NB4 (cell line): ENCODE measurements at places on chromosomes 11 and 22.
A peak's percentile ranks its signal among the peaks of the same experiment; 100 is the strongest.

- DNase-seq = no peak
Observed at GRCh38 chr11:74102321-74102720, 68.5 kb downstream of the C2CD3 start.

DNA sequence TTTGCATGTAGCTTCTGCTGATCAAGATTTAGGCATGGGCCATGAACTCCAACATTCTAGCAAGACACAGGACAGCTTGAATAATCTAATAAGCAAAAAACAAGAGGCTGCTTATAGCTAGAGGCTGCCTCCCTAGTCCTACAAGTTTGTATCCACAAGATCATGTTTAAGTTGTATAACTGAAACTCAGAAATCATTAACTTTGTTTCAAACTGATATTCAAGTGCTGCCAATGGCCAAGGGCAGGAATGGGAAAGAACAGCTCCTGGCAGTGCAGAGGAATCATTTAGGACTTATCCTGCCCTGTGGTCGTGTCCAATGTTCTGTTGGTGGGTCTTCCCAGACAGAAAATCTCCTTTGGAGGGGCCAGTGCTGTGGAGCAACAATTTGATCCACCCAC, 209.6 kb upstream of the DDI1 start:
- no peak for DNase-seq

DNA sequence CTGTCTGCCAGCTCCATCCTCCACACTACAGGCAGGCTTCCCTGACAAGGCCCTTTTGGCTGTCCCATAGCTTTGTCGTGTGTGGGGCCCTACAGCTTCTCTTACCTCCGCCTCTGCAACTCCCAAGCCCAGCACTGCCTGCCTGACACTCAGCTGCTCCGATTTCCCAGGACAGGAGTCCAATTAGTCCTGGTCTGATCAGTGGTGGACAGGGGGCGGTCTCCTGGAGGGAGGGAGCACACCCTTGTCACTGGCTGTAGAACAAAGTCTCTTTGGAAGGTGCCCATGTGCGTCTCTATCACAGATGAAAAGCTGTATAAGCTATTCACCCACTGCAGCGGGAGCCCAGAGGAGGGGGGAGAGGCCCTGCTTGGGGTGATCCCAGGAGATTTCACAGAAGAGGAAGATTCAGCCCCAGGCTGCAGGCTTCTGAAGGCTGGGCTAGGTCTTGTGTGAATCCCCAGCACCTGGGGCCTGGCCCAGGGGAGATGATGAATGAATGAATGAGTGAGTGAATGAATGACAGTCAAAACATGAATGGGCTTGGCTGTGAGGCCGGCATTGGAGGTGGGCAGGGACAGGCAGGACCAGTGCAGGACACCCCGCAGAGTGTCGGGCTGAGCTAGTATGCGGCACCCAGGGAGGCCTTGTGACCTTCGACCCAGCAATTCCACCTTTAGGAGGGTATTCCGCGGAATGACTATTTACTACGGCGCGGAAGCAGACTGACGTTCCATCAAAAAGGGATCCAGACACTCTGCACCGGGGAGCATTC, 142.4 kb downstream of the CACNA1I start:
- peak; percentile 27 for DNase-seq

GRCh38 chr22:23773483-23774113, 949 bp downstream of the MMP11 start:
- no peak for DNase-seq

- no peak for DNase-seq
Observed at GRCh38 chr22:46845296-46846149, 83.1 kb downstream of the TBC1D22A start.

GRCh38 chr22:39634530-39635405, 64.2 kb downstream of the CACNA1I start:
- DNase-seq = peak; percentile 52

DNA sequence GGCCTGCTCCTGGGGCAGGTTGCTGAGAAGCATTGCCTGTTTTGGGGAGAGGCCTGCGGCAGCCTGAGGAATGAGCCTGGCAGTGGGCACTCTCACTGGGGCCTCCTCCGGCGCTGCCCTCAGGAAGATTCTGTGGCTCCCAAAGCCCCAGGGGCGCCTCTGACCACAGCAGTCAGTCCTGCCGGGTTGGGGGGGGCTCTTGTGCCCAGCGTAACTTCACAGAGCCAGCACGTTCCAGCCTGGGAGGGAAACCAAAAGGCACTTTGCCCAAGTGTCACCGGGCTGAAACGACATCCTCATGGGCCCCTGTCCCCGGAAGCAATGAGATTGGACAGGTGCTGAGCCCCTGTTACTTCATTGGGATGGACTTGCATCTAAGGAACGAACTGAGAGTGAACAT, 4.3 kb upstream of the LRP5 start:
- DNase-seq = no peak
